ENCODE measurements at places on chromosomes 7 and 10. TPM values are rescaled to one million over a fixed set of nuclear protein-coding genes. Genes with fewer than 3 reads are reported as not detected.

CLDN15 gene
- 2.1 TPM for total RNA-seq

TMEM26 gene
- 0.09 TPM for total RNA-seq

PAPOLB gene
- total RNA-seq: 0.11 TPM

HOXA11 gene
- total RNA-seq: 0.09 TPM

CCDC3 gene
- total RNA-seq: under 0.01 TPM

WNT8B gene
- total RNA-seq: not detected

NEUROG3 gene
- not detected for total RNA-seq

ZNF33B gene
- total RNA-seq: 17.7 TPM

All from dermis lymphatic vessel endothelial cell (primary cell).